NCI-H446 (cell line): ENCODE measurements at places on chromosomes 16 and 17.

DNA sequence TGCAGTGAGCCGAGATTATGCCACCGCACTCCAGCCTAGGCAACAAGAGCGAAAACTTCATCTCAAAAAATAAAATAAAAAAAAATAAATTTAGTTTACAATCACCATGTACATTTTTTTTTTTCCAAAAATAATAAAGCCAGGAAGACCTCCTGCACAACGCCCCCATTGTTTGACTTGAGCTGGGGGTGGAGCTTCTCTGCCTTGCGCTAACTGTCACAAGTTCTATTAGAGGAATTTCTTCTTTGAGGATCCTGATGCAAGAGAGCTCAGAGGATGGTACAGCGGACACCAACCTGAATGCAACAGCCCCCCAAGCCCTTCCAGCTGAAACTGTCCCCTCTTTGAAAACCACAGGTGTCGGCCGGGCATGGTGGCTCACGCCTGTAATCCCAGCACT, 24.9 kb upstream of the CBX4 start:
- no peak for DNase-seq

DNA sequence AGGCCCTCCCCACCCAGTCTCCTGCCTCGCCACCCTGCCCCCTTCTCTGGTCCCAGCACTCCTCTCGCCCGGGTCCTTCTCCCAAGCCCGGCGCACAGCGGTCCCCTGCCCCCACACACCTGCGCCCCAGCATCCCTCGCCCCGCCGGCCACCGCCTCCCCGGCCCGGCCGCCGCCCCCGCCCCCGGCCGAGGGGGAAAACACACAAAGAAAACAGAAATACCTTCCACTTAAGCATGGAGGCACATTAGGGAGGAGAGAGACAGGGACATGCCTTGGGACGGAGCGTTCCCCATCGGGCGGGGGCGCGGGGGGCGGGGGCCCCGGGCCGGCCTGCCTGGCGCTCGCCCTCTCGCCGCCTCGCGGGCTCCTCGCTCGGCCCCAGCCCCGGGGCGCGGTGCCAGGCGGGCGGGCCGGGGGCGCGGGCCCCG, 326 bp downstream of the SRCIN1 start:
- no peak for DNase-seq

DNA sequence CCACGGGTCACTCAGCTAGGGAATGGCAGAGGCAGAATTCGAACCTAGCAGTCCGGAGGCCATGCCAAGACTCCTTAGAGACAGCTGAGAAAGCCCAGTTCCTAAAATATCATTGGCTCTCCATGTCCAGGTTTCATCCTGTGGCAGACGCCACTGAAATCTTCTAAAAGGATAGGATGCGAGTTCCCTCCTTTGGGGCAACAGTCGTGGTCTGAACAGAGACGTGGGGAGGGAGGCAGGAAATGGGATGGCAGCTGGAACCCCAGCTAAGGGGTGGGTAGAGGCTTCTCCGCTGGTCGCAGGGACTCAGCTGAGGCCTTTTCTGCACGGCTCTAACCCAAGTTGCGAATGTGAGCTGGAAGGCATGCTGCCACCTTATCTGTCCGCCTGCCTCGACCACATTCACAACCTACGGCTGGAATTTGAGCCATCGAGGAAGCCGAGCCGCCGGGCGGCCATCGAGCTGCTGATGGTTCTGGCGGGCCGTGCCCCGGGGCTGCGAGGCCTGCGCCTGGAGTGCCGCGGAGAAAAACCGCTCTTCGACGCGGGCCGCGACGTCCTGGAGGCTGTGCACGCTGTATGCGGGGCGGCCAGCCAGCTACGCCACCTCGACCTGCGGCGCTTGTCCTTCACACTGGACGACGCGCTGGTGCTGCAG, 1.9 kb upstream of the HSF4 start:
- no peak for DNase-seq

GRCh38 chr16:7440886-7441400, 108.3 kb downstream of the RBFOX1 start:
- DNase-seq = no peak

DNA sequence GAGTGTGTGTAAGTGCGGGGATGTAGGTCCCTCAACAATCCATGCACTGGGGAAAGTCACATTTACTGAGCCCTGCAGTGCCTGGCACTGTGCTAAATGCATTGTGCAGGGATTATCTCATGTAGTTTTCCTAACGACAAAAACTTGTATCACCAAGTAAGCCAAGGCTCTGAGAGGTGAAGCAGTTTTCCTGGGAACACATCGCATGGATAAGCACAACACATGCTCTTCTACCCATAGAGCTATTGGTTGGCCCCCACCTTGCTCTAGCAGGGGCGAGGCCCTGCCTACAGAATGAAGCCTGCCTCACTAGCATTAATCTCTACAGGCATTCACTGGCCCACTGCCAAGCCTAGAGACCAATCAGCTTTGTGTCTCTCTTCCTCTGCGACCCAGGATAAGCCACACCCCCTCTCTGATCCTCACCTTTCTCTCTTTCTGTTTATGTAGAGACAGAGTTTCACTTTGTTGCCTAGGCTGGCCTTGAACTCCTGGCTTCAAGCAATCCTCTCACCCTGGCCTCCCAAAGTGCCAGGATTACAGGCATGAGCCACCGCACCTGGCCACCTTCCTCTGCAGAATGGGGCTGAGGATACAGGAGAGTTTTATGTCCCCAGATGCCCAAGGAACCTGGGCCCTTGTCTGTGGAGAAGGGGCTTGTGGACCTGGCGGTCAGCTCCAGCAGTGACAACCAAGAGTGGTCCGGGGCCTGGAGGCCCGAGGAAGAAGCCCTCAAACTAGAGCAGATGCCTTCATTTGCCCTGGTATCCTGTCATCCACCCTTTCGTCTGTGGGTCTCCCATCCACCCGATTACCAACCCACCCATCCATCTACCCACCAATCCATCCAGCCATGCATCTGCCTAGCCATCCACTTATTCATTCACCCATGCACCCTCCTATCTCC, 12.8 kb downstream of the CDH16 start:
- DNase-seq = no peak

- no peak for DNase-seq
Observed at GRCh38 chr17:50210240-50211225, 9.1 kb upstream of the COL1A1 start.

DNA sequence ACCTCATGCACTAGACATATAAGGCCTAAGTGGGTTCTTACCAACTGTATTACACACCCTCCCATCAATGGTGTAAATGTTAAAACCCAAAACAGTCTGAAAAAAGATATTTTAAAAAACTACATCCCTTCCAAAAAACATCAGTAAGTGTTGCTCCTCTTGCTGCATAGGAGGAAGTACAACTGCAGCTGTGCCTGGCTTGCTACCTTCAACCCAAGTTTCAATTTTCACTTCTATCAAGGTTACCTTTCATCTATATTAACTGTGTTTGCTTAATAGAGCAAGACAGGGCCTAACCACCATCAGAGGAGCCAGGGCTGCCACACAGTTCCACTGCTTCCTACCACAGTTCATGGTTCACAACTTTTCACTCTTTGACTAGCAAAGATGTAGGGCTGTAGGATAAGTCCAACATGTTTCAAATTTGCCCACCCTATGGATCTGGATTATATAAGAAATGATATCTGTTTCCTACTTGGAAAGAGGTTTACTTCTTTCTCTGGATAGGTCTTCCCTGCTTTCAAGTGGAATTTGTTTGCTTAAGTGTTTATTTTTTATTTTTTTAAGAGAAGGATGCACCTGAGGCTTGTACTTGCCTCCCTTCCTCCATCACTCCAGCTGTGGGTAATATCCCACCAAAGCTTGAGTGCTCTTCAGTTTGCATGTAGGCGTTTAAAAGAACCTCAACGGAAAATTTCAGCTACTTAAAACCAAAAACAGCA, 56.7 kb downstream of the GRB7 start:
- no peak for DNase-seq

- no peak for DNase-seq
Observed at GRCh38 chr17:49459401-49459984, 35.6 kb upstream of the NGFR start.

- no peak for DNase-seq
Observed at GRCh38 chr16:11104168-11105037, 151.6 kb downstream of the SOCS1 start.

DNA sequence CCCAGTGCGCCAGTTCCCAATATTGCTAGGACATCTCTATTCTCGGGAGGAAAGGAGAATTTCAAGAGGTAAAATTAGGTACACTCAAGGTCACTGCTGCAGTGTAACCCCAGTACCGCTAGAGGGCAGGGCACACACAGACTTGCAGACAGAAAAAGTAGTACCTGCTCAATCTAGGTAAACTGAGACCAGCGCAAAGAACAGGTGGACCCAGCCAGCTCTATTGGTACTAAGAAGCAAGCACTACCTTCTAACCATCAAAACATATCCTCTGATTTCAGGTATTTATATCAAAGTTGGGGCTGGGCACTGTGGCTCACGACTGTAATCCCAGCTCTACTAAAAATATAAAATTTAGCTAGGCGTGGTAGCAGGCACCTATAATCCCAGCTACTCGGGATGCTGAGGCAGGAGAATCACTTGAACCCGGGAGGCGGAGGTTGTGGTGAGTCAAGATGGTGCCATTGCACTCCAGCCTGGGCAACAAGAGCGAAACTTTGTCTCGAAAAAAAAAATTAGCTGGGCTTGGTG, 3.6 kb upstream of the WDR81 start:
- peak; percentile 28 for DNase-seq

GRCh38 chr16:52741351-52741750, 194.4 kb upstream of the TOX3 start:
- no peak for DNase-seq

DNA sequence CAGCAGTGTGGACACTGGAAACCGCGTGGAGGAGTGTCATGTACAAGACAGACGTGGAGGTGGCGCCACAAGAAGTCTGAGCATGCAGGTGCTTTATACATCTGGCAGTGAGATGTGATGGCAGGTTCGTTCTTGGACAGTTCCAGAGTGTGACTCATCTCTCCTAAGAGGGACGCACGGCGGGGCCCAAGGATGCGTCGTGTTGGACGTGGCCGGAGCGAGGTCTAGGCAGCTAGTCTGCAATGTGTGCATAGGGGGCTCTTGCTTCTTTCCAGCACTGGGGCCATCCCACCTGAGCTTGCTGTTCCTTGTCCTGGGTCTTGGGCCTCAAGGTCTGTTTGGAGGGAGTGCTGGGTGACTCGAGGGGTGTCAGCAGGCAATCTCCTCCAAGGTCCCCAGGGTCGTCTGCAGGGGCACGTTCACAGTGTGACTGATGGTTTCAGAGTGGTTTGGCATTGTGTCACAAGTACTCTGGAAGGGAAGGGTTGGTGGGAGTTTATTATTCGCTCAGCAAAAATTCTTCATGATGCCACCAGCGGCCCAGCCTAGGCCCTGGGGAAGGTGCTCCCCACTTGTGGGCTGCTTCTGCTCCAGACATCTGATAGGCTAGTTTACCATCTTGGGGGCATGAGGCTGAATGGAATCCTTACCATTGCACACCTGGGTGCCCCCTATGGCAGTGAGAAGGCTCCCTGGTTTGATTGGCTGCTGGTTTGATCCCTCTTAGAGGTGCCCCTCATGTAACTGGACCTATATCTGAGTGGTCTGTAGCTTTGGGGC, 22.1 kb downstream of the SPACA3 start:
- no peak for DNase-seq

DNA sequence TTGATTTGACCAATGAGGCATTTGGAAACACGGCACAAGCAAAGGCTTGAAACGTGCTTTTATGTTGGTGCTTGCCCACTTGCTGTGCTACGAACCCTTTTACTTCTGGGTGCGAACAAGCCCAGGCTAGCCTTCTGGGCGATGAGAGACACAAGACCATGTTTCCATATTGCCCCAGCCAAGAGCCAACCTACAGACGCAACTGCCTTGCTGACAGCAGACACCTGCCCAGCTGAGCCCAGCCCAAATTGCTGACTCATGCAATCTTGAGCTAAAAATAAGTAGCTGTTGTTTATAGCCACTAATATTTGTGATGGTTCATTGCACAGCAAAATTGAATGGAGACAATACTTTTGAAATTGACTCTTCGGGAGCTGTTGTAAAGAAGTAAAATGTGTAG, 464.5 kb downstream of the WWOX start:
- no peak for DNase-seq

GRCh38 chr17:58344791-58345157, 7.2 kb downstream of the SUPT4H1 start:
- no peak for DNase-seq

DNA sequence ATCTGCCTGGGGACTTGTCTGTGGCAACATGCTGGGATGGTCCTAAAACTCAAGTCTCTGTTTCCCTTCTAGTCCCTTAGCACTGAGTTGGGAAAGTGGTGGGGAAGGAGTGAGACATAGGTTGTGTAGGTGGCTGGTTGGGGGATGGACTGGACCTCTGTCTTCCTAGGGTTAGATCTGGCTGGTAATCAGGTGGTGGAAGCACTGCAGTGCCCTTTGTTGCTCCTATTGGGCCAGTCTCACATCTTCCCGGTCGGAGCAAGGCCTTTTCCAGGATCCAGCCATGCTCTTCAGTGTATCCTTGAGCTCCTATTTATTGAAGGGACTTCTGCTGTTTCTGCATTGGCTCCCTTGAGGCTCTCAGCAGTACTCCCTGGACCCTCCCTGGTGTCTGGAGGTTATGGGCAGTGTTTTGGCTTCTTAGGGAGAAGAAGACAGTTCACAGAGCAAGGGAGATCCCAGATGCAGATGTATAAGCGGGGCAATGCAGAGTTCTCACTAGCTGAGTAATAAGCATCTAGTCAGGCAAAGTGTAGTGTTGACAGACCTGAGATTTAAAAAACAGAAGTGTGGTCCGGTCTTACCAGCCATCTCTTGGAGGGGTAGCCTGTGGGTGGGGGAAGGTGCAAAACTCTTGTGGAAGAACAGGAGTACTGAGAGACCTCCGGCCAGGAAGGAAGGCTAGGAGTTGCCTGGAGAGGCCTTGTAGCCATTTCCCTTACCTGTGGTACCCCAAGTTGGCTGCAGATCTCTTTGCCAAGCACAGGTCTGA, 1.3 kb upstream of the NUTF2 start:
- DNase-seq = no peak

- no peak for DNase-seq
Observed at GRCh38 chr16:31181102-31181830, 1.3 kb downstream of the FUS start.

- no peak for DNase-seq
Observed at GRCh38 chr16:27324851-27325301, 11.1 kb downstream of the IL4R start.

DNA sequence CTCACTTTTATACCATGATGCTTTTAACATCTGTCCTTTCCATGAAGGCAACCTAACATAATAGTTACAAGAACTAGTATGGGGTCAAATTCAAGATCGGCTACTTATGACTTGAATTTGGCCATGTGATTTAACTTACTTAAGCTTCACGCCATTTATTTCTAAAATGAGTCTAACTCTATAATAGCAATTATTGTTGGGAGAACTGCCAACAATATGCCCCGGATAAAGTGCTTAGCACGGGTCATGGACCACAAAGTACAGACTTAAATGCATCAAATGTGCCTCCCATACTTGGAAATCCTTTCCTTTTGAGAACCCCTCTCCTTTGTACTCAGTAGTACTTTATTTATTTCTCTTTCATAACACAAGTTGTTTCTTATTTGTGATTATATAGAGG, 1603.6 kb upstream of the GOT2 start:
- DNase-seq = no peak
